ENCODE measurements at places on chromosomes 4 and X.

DNA sequence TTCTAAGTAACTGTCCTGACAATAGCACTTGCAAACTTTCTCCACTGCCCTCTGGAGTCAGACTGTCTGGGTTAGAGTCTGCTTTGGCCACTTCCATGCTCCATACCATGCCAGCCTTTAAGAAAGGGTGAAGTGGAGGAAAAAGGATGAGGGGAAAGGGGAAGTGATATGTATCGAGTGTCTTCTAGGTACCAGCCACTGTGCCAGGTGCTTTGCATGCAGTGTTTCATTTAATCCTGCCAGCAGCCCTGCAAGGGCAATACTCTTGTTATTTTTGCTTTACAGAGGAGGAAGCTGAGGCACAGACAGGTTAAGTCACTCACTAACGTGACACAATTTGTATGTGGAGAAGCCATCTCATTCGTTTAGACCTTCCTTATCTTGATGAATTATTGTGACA lies 55.6 kb downstream of the RTL9 start:
- DNase-seq: no peak

GRCh38 chrX:149527705-149528104 lies 13.1 kb upstream of the EOLA1 start:
- no peak for DNase-seq

DNA sequence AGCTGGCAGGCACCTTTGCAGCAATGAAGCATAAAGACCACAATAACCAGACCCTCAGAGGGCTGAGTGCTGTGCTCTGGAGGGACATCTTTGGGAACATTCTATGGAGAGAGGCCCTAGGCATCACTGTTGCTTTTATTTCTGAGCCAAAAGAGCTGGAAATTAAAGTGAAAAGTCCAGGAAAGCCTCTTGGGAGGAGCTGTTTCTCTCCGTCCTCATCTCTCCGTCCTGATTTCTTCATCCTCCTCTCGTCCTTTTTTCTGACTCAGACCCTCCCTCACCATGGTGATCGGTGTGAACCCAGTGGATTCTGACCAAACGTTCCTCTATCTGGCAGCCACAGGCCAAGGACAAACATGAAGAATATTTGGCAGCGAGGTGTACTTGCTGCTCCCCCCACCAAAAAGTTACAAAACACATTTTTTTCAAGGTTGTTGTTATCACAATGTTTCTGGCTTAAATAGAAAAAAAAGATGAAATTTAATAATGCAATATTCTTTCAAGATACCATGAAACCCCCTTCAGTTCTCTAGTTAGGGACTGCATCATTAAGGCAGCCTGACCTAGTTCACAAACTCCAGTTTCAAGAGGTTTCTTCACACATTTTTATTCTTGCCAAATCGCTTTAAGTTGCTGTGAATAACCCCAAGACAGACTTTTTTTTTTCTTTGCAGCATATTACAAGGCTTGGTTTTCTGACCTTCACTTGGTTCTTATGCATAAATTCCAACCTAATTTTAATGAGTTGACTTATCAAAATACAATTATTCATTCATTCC lies 80.2 kb downstream of the SCD5 start:
- no peak for DNase-seq

- no peak for DNase-seq
These were observed 15.6 kb downstream of the XPNPEP2 start for GRCh38 chrX:129754056-129755024.

DNA sequence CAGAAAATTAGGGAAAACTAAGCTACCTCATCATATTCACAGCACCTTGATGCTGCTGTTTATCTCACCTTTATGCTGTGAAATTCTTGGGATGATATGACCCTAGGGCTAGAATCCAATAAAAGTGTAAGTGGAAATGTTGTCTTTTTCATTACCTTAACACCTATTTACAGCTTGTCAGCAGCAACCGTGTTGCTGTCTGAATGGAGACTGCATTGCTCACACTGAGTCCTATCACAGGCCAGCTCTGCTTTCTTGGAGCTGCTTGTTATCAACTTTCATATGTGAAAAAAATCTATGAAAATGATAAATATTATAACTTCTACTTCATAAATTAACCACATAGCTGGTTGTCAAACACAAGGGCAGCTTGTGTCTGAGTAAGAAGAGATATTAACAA lies 789.5 kb downstream of the TECRL start:
- DNase-seq: no peak

All from cortex of kidney (tissue), 1 donor.